Stimulated activated CD8-positive, alpha-beta memory T cell treated with anti-CD3 and anti-CD28 coated beads, Interleukin-15, amount 100 ng/mL, for 48 hours (primary cell): ENCODE measurements at places on chromosomes 11 and 22.

DNA sequence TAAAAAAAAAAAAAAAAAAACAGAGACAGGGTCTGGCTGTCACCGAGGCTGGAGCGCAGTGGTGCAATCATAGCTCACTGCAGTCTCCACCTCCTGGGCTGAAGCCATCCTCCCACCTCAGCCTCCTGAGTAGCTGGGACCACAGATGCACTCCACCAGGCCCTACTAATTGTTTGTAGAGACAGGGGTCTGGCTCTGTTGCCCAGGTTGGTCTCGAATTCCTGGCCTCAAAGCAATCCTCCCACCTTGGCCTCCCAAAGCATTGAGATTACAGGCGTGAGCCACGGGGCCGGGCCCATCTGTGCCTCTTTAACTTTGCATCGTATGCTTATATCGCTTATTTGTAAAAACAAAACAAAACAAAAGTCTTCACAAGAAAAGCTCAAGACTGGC is 3.1 kb downstream of the CPT1A start:
- no peak for DNase-seq

- DNase-seq = no peak
Observed at GRCh38 chr11:126733685-126734084, 266.9 kb downstream of the KIRREL3 start.

DNA sequence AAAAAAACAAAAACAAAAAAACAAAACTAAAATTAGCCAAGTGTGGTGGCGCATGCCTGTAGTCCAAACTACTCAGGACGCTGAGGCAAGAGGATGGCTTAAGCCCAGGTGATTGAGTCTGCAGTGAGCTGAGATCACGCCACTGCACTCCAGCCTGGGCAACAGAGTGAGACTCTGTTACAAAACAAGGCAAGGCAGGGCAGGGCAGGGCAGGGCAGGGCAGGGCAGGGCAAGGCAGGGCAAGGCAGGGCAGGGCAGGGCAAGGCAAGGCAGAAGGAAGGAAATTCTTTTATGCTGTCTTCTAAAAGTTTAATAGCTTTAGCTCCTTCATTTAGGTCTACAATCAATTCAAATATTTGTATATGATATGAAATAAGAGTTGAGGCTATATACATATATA is 50.1 kb upstream of the RASSF10 start:
- DNase-seq = no peak

GRCh38 chr22:30572210-30572609 is 2.3 kb downstream of the GAL3ST1 start:
- no peak for DNase-seq
